ENCODE measurements at places on chromosomes 1 and 21.

- no peak for DNase-seq
Measured at GRCh38 chr1:5099558-5099957, 445.1 kb downstream of the AJAP1 start.

DNA sequence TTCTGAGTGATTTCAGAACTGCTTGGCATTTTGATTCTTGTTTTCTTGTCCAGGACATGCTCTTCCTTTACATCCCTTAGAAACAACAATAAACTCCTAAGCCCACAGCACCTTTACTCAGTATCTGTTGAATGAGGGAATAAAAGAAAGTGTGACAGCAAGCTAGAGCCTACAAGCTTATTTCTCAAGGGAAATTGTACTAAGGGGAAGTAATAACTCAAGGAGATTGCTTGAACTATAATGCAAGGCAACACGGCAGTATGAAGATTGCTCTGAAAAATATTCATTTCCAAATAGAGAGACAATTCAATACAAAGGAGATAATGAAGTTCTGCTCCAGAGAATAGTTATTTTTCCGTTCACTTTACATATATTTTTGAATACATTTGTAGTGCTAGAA is 6.5 kb downstream of the OR6P1 start:
- DNase-seq, result no peak

DNA sequence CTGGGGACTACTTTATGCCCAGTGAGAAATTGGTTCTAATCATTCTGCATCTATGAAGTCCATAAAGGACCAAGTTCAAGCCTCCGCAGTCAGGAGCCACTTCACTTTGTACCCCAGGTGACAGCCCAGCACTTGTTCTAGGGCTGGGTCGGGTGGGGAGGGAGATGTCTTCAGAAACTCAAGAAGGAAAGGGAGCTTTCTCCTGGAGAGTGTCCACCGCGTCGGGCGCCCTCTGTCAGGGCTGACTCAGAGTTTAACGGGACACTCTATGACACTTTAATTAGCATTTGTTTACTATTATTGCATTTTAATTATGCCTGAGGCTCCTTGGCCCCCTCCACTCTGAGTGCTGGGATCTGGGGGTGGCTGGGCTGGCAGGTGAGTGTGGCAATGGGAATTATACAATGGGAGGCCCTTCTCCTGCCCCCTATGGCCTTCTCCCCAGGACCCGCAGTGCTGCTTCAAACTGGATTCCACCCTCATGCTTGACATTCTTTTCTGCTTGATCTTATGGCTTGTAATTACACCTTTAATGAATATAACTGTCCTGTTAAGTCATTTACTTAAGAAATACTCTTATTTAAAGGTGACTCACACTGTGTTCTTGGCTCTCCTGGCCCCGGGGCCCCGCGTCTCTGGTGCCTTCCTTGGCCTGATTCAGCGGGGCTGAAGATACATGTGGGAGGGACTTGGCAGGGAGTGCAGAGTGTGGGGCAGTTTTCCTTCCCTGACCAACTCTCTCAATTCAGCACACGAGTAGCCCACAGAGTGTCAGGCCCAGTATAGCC is 136.6 kb downstream of the PLXNA2 start:
- no peak for DNase-seq

DNA sequence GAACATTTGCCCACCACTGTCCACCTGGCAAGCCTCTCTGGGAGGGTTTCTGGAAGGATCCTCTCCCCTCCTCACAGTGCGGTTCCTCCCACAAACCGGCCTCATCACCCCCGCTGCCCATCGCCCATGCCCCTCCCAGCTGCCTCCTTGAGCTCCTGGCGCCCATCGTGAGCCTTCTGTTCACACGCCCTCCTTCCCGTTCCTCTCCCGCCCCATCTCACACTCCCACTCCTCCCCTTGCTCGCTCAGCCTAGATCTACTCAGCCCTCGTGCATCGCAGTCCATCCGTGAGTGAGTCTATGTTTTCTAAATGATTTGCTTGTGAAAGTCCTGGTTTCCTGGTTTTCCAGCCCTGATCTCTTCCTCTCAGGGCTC is 119.1 kb upstream of the C1orf174 start:
- DNase-seq, result no peak

DNA sequence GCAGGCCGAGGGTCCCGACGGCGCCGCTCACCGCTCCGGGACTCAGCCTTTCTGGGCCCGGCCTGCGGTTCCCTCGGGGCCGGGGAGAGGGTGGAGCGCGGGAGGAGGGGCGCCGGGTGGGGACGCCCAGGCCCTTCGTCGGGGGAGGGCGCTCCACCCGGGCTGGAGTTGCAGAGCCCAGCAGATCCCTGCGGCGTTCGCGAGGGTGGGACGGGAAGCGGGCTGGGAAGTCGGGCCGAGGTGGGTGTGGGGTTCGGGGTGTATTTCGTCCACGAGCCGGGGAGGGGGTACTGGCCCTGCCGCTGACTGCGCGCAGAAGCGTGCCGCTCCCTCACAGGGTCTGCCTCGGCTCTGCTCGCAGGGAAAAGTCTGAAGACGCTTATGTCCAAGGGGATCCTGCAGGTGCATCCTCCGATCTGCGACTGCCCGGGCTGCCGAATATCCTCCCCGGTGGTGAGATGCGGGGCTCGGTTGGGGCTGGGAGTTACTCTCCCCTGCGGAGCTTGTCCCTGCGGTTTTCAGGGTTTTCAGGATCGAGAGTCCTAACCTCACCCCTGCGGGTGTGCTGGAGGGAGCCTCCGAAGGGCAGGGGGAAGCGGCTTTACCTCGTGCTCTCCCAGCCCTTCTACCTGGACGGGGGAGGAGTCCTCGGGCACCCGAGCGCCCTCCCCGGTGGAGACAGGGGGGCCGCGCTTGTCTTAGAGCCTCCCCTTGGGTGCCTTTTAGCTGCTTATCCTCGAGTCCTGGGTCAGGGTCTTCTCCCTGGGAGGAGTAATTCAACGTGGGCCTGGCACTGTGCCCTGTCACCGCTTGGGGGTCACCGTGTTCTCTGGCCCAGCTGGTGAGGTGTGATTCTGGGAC is 2.1 kb downstream of the SAMD11 start:
- DNase-seq, result no peak

GRCh38 chr1:211800925-211801607 is 29.5 kb downstream of the LPGAT1 start:
- DNase-seq, result no peak

DNA sequence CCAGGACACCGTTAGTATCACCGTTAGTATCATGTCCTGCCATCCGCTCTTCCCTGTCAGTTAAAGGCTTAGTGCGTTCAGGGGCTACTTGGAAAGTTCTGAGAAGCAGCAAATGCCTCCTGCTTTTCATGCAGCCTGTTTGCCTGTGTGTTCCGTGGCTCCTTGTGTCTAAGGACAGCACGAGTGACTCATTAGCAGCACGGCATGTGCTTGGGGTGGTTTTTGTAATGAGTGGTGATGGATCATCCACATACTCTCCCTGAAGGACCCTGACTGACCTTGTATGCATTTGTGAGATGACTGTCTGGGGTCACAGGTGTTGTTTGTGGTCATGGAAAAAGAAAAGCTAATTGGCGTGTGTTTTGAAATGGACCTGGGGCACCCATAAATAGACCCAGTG is 221.9 kb downstream of the PBX1 start:
- no peak for DNase-seq

DNA sequence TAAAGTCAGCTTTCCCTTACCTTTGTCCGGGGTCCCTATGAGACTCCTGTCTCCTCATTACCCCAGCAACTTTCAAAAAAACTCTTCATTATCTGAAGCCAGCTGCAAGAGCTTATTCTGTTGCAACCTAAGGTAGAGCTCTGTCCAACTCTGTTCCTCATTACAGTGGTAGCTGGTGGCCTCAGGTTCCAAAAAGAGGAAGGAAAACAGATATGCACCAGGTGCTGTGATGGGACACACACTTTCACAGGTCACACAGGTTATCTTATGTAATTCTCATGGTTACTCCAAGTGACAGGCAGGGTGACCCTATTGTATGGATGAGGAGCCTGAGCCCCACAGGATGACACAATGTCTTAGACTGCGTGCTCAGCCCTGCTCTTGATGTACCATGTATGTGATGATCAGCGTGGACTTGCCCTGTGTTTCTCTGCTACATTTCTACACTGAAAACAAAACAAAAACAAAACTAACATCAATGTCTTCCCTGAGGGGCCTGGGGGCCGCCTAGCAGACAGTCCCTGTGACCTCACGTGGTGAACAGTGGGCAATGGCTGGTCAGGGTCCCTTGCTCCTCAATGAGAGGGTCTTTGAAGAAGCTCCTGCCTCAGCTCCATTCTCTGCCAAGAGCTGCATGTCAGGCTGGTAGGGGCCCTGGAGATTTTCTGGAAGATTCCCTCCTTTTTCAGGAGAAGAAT is 9.7 kb upstream of the TENT5C start:
- DNase-seq, result no peak

GRCh38 chr1:1336446-1336845 is 5.4 kb downstream of the TAS1R3 start:
- DNase-seq, result no peak

GRCh38 chr1:171251042-171251951 is 3.0 kb downstream of the FMO1 start:
- peak; percentile 69 for DNase-seq

DNA sequence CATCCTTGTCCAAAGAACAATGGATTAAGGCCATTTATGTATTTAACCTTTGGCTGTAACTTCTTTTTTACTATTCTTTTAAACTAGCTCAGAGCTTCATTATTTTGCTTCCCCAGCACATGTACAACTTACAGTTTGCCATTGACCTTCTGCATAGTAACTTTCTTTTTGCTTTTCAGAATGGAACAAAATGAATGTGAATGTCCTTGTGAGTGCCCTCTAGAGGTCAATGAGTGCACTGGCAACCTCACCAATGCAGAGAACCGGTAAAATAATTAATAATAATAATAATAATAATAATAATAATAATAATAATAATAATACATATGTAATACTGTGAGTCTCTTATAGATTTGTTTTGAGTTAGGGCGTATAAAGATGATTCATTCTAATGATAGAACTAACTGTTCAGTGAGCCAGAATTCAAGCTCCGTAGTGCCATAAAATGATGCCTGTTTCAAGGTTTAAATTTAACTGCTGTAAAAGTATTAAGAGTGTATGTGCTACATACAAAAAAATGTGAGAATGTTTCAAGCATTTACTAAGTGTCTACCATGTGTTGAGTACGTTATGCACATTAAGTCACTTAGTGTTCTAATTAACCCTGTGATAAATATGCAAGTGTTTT is 69.0 kb upstream of the RAVER2 start:
- DNase-seq, result no peak

GRCh38 chr1:119294722-119295121 is 73.9 kb upstream of the HAO2 start:
- DNase-seq, result no peak

DNA sequence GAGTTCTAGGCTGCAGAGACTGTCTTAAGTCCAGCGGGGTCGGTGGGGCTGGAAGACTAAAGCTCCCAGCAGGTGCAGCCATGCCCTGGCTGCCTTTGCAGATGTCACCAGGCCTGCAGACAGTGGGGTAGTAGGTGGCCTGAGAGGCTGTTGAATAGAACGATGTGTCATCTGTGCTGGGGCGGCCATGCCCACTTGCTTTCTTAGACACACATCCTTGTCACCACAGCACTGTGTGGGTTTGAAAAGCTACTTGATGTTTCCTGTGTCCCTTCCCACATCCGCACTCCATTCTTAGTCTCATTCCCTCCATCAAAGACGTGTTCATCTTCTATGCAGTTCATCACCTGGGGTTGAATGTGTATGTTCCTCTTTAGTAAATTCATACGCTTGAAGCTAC is 184.5 kb upstream of the TMEM51 start:
- DNase-seq, result no peak

- DNase-seq, result no peak
Measured at GRCh38 chr1:914131-914890, 9.4 kb upstream of the SAMD11 start.

DNA sequence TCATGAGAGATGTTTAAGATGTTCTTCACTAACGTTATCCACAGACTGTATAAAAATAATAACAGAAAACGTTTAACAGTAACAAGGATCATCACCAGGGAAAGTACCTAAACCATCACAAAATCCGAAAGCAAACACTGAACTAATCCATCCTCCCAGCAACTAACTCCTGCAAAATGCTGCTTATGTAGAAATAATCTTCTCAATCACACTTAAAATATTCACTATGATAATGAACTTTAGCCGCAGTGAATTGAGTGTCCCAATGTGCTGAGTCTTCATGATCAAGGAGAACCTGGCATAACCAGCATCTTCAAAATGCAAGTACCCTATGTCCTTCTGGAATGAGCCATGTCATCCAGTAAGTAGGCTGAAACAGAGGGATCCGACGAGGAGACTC is 166.1 kb downstream of the LTN1 start:
- no peak for DNase-seq

- DNase-seq, result no peak
Measured at GRCh38 chr1:83799594-83799993, 199.3 kb downstream of the TTLL7 start.

GRCh38 chr21:34200288-34200905 is 127.0 kb downstream of the MRPS6 start:
- DNase-seq, result no peak

- DNase-seq, result no peak
Measured at GRCh38 chr1:240099748-240100147, 8.1 kb downstream of the FMN2 start.

DNA sequence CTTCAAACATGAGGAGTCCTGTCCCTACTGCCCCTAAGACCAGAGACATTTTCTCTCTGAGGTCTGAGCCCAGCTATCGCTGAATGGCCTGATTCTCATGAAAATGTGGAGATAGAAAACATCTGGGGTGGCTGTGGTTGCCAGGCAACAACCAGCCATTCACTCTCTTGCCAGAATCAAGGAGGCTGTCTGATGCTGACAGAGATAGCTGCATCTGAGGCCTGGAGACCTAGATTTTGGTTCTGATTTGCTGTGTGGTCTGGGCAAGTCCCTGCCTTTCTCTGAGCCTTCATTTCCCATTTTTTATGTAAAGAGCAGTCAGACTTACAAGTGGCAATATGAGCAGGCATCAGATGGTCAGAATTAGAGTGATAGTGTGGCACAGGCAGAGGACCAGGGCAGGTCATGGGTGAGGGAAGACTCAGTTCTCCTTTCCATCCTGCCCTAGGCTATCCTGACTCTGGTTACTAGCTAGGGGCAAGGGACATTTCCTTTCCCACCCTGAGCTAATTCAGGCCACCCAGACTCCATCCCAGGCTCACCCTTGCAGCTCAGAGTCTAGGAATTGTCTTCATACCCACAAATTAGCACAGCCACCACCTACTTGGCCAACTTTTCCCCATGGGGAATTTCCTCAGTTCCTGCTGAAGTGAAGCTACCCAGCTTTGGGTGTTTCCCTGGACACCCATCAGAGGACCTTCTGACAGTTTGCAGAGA is 20.0 kb upstream of the RNF19B start:
- DNase-seq, result no peak

DNA sequence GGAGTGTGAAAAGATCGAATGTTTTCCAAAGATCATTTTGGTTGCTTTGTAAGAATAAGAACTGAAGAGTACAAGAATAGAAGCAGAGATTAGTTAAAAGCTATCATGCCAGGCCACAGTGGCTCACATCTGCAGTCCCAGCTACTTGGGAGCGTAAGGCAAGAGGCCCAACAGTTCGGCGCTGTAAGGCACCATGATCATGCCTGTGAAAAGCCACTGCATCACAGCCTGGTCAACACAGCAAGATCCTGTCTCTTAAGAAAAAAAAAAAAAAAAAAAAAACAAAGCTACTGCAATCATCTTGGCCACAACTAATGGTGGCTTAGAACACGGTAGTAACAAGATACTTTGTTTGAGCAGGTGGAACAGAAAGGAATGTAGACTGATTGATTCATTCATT is 116.2 kb downstream of the EIF4G3 start:
- DNase-seq, result no peak
